Activated naive CD8-positive, alpha-beta T cell treated with anti-CD3 and anti-CD28 coated beads for 36 hours (primary cell): ENCODE measurements at places on chromosomes 4 and X.

- no peak for DNase-seq
Measured at GRCh38 chr4:55977811-55978210, 29.1 kb downstream of the CEP135 start.

DNA sequence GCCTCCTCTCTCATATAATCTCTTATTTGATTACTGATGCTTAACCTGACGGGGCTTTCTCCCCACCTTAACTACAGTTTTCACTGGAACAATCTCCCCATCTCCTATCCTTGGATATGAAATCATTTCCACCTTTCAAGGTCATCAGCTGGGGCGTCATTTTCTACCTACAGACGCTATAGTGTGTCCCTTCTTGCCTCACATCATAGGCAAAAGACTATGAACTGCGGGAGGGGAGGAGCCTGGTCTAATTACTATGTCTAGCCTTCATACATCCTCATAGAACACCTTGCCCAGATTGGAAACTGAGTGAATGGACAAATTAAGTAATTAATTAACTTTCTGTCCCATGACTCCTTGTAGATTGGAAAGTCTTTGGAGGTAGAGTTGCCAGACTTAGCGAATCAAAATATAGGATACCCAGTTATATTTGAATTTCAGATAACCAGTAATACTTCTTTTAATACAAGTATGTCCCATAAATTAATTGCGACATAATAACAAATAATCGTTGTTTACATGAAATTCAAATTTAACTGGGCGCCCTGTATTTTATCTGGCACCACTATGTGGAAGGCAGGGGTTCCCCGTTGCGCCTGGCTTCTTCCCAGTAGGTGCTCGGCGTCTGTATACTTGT, 752 bp upstream of the ATP6AP2 start:
- no peak for DNase-seq

DNA sequence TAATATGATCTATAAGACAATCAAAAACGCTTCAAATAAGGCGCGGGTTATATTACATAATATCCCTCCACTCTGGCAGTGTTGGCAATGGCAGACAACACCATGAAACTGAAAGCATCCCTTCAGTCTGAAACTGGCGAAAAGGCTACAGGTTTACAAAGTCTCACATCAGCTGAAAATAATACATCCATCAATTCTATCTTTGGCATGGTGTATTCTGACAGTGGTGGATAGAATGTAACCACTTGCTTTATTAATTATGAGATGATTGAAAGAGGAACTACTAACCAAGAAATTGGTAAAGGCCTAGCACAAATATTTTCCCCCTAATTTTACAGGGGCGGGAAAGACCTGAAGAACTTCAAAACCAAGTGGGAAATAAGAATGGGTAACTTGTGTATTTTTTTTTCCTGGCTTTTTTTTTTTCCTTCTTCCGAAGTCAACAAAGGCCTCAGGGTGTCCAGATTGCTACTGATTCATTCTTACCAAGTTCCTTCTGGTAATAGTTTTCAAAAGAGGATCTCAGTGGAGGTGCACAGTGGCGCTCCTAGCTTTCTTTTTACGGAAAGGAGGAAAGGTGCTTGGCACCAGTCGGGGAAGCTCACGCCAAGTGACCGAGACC, 728 bp downstream of the UBA6 start:
- no peak for DNase-seq

DNA sequence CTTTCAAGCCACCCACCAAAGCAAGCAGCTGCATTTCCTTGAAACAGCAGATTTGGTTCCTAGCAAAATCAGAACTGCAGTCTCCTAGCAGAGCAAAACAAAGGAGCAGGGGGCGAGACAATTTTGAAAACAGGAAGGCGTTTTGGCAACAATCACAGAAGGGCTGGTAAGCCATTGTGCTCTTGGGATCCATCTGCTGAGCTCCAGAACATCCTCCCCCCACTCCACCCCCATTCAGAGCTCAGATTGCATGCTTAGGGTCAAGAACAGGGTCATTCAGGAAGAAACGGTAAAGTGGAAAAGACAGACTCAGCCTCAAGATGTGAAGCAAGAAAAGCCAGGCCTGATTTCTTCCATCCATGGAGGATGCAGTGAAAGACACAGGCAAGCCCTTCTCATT, 7.6 kb upstream of the PCDH19 start:
- no peak for DNase-seq

DNA sequence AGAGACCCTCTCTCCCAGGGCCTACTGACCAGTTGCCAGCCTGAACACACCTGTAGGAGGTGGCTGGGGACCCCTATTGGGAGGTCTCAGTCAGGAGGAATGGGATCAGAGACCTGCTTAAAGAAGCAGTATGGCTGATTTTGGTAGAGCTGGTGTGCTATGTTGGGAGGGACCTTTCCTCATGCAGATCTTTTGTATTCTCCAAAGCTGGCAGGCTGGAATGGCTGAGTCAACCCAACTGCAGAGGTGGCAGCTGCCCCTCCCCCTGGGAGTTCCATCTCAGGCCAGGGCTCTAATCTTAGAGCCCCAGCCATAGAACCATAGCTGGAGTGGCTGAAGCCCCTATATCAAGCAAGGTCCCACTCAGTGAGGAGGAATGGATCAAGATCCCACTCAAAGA, 279.3 kb upstream of the BMP3 start:
- DNase-seq: no peak

DNA sequence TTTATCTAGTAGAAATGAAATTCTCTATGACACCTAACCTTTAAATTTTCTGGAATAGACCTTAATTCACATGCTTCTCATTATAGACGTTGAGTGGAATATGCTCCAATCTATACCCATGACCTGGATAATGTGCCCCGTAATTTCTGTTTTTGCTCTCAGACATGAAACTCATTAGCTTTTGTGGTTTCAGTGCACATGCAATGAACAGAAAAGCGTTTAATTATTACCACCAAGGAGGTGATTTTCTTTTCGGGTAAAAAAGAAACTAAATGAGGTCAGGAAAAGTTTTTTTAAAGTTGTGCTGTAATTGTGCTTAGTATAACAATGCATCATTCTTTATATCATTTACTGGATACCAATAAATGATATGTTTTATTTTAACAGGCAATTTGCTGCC, 1703.9 kb upstream of the TENM3 start:
- no peak for DNase-seq

GRCh38 chrX:55006827-55007621, 6.9 kb downstream of the APEX2 start:
- DNase-seq: no peak

- DNase-seq: no peak
Measured at GRCh38 chr4:57314636-57315035, 204.5 kb upstream of the IGFBP7 start.
